Endothelial cell (in vitro differentiated cells): ENCODE measurements at places on chromosomes 5 and 9.

DNA sequence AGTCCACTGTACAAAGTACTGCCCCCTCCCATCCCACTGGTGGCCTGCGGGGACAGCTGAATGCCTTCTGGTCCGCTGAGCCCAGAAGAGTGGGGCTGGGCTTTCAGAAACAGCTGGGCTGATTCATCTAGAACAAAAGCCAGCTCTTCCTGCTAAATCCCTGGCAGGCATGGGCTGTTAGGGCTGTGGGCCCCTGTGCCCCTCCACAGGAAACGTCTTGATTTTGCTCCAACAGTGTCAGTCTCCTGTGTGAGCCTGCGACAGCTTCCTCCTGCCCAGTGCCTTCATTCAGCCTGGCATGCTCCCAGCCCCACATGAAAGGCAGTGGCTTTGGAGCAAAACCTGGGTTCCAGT, 6.9 kb upstream of the GSN start:
- DNase-seq: peak; percentile 61

DNA sequence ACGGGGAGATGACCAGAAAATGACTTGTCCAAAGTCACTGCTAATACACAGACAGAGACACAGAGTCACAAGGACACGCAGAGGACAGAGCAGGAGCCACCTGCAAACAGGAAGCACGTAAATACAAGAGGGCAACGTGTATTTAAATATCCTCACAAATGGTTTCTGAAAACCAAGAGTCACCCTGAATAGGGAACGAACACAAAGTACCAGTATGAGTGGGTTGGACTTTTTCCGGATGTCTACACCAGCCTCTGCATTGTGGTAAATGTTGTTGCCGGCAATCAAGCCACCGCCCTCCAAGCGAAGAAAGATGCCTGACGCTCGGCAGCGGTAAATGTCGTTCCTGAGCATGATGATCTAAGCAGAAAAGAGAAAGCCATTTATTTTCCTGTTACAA, 44.5 kb downstream of the FBXO10 start:
- no peak for DNase-seq

DNA sequence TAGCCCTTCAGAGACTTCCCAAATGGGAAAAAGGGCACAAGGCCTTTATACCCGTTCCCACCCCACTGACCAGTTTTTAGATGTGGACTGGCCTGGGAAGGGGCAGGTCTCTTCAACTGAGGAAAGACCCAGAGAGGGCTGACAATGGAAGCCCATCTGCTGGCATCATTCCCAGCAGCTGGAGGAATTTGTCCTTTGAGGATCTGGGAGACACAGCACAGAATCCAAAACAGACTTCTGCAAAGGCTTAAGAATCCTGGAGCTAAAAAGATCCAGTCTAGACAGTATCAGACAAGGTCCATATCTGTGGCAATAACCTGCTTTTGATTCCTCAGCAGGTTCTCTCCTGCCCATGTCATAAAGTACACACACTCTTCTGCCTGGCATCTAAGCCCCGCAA, 329.2 kb downstream of the TMEM167A start:
- no peak for DNase-seq

GRCh38 chr9:80554301-80554700, 982.5 kb downstream of the TLE4 start:
- no peak for DNase-seq

DNA sequence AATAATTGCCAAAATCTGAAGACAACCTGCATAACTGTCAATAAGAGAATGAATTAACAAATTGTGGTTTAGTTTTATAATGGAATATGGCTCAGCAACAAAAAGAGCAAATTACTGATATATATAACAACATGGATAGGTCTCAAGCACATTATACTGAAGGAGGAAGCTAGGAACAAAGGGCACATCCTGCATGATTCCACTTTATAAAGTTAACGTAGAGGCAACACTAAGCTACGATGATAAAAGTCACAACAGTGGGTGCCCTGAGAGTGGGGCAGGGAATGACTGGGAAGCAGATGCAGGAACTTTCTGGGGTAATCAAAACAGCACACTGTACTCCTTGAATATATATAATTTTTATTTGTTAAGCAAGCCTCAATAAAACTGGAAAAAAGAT, 165.2 kb downstream of the RMI1 start:
- no peak for DNase-seq

DNA sequence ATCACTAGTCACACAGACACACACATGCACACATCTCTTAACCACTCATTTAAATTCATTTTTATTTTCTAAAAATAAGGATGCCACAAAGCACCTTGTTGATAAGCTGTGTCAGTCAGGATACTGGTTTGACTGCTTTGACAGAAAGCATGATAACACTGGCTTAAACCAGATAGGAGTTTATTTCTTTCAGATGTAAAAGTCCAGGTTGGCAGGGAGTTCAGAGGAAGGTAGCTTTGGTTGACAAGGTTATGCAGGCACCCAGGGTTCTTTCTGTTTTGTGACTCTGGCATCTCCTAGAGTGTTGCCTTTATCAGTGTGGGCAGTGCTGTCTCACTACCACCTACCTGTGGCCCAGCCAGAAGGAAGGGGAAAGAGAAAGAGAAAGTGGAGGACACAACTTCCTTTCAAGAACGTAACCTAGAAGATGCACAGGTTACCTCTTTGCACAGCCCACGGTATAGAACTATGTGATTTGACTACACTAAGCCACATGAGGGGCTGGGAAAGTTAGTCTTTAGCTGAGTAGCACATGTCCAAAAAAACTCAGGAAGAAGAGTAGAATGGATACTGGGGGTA, 334.7 kb downstream of the OSTF1 start:
- DNase-seq: no peak

- no peak for DNase-seq
Measured at GRCh38 chr5:31492869-31493268, 39.0 kb downstream of the DROSHA start.

GRCh38 chr5:53779541-53779981, 219.1 kb downstream of the NDUFS4 start:
- peak; percentile 22 for DNase-seq

GRCh38 chr9:21688108-21689102, 114.0 kb upstream of the MTAP start:
- no peak for DNase-seq
